Globus pallidus (tissue), 1 donor: ENCODE measurements at places on chromosomes 3 and 15.

DNA sequence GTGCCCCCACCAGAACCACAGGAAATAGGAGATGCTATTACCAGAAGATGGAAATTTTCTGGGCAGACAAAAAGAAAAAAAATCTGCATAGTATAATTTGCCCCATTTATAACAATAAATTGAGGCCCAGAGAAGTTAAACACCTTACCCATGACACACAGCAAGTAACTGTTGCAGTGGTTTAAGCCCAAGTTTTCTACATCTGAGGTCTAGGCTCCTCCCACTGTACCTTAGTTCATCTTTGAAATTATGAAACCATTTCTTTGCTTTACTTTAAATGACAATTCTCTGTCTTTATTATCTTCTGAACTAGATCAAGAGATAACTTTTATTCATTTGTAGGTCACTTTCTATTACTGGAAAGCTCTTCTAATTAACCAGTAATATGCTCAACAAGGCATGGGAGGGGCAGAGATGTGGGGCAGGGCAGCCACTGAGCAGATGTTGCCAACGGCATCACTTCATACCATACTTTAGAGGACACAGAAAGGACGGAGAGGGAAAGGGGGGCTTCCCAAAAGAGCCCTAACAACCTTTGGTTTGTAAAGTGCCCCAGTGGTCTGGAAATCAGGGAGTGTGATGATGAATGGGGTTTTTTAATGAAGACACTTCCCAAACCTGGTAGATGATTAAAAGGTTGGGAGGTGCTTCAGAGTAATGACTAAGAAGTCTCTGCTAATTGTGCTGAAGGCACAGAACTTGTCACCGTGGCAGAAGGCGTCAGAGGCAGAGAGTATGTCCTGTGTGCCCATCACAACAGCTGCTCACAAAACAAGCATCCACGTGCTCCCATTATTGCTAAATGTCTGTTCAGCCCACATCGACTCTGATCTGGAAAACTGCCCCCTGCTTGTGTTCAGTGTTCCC, 342.5 kb downstream of the SHQ1 start:
- no peak for DNase-seq

- DNase-seq = no peak
Measured at GRCh38 chr3:71045917-71046282, 537.6 kb downstream of the FOXP1 start.

GRCh38 chr3:45137656-45138181, 8.5 kb downstream of the CDCP1 start:
- DNase-seq = no peak

- no peak for DNase-seq
Measured at GRCh38 chr3:165406425-165406824, 210.2 kb upstream of the SLITRK3 start.

GRCh38 chr3:14369675-14370669, 32.4 kb upstream of the SLC6A6 start:
- no peak for DNase-seq

DNA sequence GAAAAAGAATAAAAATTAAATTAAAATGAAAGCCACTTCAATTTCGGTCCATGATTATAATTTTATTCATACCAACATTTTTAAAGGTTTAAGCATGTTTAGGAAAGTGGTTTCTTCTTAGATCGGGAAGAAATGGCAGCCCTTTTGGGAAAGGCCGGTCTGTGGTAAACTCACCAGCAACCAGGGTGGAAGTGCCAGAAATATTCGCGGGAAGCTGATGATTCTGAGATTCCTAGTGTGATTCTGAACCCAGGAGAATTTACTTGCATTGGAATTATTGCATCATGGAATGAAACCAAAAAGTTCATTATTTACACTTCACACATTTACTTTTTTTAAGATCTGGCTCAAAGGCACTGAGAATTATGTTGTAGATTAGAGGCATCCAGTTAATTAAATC, 97.2 kb upstream of the CCNL1 start:
- DNase-seq = no peak

- no peak for DNase-seq
Measured at GRCh38 chr15:44529864-44530604, 6.9 kb upstream of the EIF3J start.

- DNase-seq = no peak
Measured at GRCh38 chr3:147267434-147267833, 138.9 kb downstream of the ZIC4 start.

GRCh38 chr15:47603026-47603425, 114.3 kb upstream of the SEMA6D start:
- DNase-seq = no peak

DNA sequence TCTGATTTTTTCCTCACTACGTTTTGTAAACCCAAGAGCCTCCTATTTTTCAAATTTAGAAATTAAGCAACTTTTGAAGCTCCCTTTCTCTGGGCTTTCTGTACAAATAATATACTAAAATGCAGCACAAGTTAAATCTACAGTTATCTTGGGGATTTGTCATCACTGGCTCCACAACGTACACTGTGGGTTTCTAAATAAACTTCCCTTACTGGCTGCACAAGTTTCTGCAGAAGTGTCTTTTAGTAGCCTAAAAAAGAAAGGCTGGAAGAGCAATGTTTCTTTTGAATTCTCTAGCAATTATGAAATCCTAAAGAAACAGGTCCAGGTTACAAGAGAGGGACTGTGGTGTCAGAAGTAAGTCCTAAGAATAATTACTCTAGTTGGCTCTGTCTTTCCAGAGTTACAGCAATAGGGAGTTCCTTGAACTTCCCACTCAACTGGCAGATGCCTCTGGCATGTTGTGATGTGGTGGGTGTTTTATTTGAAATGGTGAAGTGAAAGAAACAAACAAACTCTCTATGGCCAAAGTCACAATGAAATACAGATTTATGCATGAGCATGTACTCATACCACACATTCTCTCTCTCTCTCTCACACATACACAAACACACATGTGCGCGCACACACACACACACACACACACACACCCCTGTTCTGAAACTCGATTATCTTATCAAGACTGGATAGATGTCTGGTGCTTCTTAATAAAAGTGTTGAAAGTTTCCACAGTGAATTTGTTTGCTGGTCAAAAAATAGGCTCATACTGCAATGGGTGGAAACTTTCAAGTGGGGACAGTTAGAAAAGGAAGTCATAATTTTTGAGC, 198.2 kb downstream of the SSR3 start:
- no peak for DNase-seq

DNA sequence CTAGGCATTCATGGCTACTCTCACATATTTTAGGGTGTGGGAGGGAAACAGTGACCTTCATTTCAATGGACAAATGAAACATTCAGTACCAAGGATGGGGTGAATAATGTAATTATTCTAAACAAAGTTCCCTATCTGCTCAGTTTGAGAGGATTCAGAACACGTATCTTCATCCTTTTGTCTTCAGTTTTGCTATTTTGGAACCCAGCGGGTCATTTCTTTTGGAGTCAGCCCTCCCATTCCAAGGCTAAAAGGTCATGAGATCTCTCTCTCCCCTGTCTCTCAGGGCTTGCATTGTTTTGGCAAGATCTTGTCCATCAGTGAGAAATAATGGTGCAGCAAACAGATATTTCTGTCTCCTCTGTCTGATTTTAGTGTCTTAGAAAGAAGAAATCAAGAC, 16.3 kb upstream of the GATM start:
- DNase-seq = peak; percentile 77

DNA sequence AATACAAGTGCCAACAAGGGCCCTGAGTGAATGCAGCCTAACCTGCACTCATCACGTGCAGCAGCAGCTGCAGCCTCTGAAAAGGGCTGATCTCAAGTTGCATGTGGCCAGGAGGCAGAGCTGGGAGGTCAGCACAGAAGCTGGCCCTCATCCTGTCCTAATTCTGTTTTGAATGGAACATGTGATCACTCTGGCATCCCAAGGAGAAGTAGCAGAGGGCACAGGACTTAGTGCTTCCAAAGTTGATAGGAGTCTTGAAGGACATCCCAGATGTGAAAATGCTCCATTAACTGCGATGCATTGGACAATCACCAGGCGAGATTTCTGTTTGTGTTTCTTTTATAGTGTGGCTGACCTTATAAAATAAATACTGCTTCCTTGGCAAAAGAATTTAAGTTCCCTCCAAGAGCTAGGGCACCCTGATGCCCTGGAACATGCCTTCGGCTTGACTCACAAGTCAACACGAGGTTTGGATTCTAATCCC, 31.6 kb upstream of the STAG1 start:
- DNase-seq = no peak

GRCh38 chr3:182438398-182438797, 354.9 kb upstream of the ATP11B start:
- DNase-seq = no peak

GRCh38 chr3:126129398-126129891, 45.5 kb upstream of the SLC41A3 start:
- DNase-seq = no peak

GRCh38 chr3:140285380-140285779, 350.4 kb downstream of the CLSTN2 start:
- DNase-seq = no peak

- peak; percentile 16 for DNase-seq
Measured at GRCh38 chr15:99170476-99171065, 65.7 kb downstream of the SYNM start.

DNA sequence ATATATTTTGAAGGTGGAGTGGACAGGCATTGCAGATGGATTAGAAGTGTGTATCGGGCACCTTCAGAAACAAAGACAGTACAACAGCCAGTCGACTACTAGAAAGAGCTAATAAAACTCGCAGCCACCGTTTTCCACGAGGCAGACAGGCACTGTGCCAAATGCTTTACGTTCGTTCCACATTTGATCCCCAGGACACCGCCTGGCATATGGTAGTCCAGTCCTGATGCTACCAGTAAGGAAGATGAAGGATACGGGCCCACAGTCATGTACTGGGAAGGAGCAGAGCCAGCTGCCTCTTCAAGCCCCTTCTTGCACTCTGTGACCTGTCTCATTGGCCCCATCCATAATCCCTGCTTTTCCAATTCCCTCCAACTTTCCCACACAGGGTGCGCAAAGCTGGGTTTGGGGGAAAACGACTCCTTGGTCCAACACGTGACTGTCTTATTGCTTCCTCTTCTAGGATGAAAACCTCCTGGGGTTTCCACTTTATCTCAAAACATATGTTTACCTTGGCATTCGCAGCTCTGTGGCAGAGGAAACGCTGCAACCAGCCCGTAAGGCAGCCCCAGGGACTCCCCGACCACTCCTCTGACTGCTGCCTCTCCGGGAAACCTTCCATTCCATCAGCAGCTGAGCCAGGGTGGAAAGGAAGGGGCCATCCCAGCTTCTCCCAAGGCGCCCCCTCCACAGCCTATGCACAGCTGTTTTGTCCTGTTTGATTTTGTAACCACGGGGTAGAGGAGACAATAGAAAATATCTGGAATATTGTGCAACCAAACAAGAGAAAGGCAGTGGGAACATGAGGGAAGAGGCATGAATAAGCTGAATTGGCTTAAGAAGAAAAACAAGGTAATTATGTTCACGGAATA, 107.4 kb downstream of the ADAMTS17 start:
- no peak for DNase-seq

DNA sequence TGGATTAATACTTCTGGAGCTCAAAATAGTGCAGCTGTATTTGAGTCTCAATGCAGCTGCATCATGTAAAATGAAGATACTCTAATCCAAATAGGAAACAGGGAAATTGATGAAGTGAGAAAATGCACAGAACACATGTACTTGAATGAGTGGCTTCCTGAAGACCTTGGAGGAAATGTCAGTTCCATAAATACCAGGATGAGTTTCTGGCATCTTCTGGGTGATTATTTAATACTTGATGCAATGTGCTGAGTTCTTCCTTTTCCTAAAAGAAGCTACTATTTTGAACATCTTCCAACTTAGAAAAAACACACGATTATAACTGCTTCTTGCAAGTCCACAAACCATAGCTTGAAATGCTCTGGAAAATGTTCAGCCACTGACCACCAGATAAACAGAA, 162.8 kb downstream of the SLC9A9 start:
- DNase-seq = no peak

- no peak for DNase-seq
Measured at GRCh38 chr3:20185331-20185678, 701 bp downstream of the SGO1 start.
